ENCODE measurements at places on chromosomes 12 and 14.

DNA sequence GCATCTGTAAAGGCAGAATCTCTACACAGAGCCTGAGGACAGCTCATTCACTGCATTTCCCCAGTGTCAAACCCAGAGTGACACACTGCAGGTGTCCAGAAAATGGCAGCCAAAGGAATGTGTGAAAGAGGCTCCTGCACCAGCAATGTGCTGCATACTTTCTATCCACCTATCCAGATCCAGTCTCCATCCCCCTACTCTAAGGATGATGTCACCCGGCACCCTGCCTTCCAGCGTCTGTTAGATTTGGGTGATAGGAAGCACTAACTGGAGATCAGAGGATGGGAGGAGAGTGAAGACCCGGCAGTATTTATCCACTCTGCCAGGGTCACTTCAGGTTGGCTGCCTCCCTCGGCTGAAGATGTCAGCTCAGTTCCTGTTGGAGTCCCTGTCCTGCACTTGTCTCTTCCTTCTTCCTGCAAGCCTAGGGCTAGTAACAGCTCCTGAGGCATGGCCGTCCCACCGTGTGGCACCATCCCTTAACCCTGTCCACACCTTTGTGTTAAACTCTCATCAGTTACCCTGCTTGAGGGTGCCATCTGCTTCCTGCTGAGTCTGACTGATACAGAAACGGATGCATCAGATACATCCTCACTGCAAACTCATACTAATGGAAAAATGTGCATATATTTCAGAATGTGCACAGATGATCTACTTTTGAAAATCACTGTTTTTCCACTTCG is 13.0 kb upstream of the GPR68 start:
- no peak for DNase-seq

DNA sequence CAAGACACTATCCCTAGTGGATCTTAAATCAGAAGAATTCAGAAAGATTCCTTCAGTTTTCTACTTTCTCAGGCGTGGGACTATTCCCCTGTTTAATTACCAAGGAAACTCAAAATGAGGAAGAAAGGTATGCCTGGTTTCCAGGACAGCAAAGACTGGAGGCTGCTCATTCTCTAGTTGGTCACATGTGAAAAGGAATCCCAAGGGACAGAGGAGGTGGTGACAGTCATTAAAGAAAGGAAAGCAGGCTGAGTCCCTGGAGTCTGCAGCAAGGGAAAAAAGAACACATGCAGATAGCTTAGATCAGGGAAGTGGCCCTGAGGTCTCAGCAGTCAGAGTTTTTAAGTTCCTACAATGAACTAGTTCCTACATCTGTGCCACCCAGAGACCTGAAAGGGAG is 165.4 kb upstream of the CCDC198 start:
- DNase-seq = no peak

GRCh38 chr12:57069523-57069922 is 9.1 kb downstream of the NEMP1 start:
- no peak for DNase-seq

GRCh38 chr12:69417741-69418167 is 52.4 kb upstream of the FRS2 start:
- no peak for DNase-seq

DNA sequence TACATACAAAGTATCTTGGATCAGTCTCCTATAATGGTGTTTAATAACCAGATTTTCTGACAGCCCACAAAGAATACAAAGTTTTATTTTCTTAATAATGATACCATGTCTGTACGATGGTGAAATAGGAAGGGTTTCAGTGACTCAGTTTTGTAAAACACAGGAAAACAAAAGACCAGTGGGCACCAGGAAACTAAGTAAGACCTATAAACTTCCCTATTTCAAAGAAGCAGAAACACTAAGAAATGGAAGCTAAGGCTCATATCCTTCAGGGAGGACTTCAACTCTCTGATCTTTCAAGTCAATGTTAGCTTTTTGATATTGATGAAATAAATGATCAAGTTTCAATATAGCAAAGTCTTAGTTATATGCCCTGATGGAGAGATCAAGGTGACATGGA is 196.0 kb downstream of the DUSP6 start:
- no peak for DNase-seq

DNA sequence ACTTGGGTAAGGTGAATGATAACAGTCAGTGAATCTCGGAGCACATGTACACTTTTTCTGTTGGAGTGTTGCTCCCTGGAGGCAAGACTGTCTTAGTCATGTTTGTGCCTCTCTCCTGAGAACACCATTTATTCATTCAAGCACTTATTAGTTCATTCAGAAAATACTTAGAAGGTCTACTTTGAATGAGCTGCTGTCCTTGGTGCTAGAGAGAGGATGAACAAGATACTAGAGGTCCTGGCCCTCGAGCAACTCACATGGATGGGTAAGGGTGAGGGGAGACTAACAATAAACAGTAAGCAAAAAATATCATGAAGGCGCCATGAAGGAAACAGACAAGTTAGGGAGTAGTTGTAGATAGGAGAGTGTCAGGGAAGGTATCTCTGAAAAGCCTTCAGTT is 17.1 kb upstream of the SAMD4A start:
- DNase-seq = no peak

- DNase-seq = no peak
These were observed 12.7 kb upstream of the NOXRED1 start for GRCh38 chr14:77436042-77436441.

DNA sequence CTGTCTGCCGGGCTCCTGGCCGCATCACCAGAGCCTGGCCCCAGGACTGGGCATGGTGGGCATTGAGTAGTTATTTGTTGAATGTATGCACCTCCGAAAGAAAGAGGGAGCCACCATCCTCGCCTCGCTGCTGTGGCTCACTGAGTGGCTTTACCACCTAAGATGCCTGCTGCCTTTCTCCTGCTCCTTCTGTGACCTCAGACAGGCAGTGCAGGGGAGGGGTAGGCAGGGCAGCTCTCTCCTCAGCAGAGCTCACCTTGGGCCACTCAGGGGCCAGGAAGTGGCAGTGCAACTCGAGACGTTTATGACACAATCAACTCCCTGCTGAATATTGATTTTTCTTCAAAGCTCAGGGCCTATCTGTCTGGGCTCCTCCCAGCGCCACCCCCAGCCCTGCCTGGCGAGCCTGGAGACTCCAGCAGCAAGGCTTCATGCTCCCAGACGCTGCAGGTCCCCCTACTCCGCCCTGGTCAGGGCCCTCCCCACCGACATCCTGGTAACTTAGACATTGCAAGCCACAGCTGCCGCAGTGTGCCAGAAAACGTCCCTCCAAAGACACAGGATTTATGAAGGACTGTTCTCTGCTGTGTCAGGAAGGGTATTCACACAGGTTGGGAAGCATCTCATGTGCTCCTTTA is 84.3 kb upstream of the DIO3 start:
- no peak for DNase-seq

DNA sequence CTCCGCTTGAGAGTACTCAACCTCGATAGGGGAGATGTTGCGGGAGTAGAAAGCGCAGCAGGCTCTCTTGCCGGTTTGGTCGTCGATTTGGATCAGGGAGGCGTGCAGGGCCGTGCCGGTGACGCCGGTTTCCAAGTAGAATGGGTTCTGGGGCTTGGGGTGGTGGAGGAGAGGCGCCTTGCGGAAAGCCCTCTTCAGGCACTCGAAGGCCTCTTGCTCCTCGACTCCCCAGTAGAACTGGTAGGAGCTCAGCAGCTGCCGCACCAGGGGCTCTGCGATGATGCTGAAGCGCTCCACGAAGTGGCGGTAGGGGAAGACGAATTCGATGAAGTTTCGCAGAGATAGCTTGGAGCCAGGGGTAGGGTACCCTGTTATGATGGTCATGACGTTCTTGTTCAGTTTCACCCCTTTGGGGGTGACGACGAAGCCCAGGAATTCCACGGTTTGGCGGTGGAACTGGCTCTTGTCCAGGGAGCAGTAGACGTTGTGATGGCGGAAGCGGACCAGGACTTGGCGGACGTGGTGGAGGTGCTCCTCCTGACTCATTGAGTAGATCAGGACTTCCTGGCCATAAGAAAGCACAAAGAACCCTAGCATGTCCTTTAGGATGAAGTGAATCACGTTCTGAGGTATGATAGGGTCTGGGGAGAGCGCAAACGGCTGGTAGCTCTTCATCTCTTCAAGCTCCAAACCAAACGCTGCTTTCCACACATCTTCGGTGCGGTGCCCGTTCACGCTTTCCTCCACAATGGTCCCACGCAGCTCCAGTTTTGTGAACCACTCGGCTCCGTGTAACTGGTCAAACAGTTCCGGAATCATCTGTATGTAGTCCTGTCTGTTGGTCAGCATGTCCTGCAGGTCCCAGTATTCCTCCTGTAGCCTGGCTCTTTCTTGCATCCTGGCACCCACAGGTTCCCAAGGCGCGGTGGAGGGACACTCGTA is 21.2 kb downstream of the RTL1 start:
- DNase-seq = no peak

DNA sequence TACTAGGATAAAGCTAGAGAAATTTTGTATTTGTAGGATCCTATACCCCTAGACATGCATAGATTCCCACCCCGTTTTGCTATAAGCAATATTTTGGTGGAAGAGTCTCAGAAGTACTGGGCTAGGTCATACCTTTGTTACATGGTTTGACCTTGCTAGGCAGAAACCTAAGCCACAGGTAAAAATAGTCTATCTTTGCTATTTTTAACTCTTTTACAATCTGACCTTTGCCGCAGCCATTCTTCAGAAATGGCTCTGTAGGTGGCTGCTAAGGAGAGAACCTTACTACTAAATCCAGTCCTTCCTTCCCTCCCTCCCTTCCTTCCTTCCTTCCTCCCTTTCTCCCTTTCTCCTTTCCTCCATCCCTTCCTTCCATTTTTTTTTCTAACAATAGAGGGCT is 242.9 kb upstream of the SEL1L start:
- DNase-seq = no peak

GRCh38 chr14:22666203-22666893 is 22.2 kb upstream of the OR6J1 start:
- DNase-seq = no peak

DNA sequence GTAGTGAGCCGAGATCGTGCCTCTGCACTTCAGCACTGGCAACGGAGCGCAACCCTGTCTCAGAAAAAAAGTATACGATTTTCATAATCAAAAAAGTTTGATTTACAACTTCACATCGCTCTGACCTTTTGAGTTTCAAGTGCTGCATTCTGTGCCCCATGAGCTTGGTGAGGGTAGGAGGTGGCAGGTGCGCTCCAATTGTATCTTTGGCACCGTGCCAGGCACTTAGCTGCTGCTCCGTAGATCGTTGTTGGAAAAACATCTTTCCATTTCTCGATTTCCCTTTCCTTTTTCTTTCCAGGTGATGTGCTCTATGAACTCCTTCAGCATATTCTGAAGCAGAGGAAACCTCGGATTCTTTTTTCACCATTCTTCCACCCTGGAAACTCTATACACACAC is 203.7 kb downstream of the ETV6 start:
- DNase-seq = no peak

DNA sequence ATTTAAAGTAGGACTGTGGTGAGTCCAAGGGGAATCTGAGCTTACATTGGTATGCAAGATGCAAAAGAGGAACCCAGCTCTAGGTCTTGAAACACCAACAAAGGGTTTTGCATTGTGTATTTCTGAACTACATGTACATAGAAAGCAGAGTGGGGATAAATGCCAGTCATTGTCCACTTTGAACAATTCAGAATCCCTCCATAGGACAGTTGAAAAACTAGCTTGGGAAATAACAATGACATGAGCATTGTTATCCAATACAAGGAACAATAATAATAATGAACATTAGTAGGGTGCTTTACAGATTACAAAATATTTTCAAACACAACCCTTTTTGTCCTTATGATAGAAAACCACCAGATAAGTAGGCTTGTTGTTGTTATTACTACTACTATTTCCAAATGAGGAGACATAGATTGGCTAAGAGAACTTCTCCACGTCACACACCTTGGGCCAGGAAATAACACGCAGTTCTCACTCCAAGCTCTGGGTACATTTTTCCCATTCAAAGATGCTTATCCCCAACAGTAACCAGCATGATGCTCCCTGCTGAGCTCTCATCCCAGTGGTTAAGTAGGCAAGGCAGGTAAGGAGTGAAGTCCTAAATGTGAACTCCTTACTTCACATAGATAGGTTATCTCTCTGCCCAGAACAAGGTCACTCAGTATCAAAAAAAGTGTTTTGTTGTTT is 51.7 kb upstream of the RASSF8 start:
- DNase-seq = no peak

- no peak for DNase-seq
These were observed 34.5 kb upstream of the PTPRB start for GRCh38 chr12:70671698-70672097.

- peak; percentile 28 for DNase-seq
These were observed 89.0 kb downstream of the AKAP6 start for GRCh38 chr14:32417956-32418552.

DNA sequence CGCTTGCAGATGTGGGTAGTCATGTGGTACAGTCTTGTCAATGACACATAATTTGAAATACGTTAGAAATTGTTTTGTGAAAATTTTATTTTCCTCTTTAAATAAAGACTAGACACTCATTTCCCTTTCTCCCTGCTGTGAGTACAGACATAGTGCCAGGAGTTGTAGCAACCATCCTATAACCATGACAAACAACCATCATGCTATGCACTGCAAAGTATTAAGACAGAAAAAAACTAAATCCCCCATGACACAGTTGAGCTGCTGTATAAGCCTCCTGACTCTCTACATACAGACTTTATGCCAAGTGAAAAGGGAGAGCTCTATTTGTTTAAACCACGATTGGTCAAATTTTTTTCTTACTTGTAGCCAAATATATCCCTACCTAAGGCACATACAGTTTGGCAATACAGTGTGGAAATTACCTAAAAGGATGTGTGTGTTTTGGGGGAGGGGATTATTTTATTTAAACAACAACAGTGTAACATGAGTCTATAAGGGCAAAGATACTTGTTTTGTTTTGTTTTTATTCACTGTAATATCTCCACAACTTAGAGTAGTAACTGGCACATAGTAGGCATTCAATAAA is 45.0 kb upstream of the KRR1 start:
- no peak for DNase-seq

DNA sequence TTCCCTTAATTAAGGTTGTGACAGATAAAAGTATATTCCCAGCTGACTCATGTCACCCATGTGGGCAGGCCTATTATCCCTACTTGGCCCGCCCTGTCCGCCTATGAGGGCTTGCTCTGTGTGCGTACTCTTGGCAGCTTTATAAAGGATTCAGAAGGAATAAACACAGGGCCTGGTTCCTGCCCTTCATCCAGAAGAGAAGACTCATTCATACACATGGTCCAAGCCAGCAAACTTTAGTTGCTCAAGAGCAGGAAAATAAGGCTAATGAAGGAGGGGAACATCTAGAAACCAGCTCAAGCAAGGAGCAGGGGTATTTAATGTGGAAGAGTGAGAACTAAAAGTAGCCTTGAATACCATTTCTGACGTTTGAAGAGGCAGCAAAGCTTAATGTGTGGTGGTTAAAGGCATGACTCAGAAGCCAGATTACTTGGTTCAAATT is 141.9 kb downstream of the CRADD start:
- no peak for DNase-seq

GRCh38 chr14:53620317-53620716 is 336.3 kb downstream of the BMP4 start:
- DNase-seq = no peak

DNA sequence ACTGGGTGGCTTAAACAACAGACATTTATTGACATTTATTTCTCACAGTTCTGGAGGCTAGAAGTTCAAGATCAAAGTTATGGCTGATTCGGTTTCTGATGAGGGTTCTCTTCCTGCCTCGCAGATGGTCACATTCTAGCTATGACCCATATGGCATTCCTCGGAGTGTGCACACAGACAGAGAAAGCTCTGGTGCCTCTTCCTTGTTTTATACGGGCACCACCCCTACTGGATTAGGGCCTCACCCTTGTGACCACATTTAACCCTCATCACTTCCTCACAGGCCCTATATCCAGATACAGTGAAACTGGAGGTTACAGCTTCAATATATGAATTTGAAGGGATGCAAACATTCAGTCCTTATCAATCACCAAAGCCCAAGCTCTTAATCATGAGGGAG is 77.0 kb upstream of the OVCH1 start:
- DNase-seq = no peak

Data from thoracic aorta (tissue), 2 donors.